ENCODE measurements at places on chromosomes 6 and 20.

DNA sequence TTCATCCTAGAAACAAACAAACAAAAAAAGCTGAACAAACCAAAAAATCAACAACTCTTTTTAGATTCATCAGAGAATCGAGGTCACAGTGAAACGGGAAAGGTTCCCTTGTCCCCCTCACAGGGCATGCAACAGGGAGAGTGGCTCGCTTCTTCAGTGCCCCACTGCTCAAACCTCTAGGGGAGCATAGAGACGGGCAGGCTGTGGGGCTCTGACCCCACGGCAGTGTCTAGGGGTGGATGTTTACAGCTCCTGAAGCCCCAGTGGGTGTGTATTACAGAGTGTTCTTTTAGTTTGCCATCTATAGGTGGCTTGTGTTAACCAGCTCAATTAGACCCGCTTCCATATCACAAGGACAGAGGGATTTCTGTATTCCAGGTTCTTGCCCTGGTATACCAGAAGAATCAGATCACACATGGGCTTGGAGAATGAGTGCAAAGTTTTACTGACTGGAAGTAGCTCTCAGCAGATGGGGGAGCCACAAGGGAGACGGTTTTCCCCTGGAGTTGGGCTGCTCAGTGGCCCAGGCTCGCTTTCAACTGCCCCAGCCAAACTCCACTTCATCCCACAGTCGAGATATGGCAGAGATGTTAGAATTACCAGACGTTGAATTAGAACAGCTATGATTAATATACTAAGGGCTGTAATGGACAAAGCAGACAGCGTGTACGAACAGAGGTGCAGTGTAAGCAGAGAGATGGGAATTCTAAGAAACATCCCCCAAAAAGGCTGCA is 192.6 kb upstream of the CST7 start:
- no peak for DNase-seq

DNA sequence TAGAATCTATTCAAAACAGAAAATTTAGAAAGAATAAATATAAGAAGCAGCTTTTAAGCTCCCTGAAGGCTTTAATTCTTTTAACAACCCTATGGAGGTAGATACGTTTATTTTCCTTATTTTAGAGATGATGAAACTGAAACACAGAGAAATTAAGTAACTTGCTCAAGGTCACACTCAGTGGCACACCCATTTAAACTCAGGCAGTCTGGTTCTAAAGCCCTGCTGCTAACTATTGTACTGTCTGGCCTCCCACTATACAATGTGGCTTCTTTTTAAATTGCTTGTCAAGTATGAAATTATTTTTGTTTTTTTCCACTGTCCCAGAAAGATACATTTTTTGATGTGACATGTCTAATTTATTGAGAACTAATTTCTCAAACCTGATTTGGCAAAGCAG is 55.7 kb downstream of the FAM217A start:
- no peak for DNase-seq

- DNase-seq, result no peak
Measured at GRCh38 chr6:53359843-53360092, 11.0 kb upstream of the ELOVL5 start.

DNA sequence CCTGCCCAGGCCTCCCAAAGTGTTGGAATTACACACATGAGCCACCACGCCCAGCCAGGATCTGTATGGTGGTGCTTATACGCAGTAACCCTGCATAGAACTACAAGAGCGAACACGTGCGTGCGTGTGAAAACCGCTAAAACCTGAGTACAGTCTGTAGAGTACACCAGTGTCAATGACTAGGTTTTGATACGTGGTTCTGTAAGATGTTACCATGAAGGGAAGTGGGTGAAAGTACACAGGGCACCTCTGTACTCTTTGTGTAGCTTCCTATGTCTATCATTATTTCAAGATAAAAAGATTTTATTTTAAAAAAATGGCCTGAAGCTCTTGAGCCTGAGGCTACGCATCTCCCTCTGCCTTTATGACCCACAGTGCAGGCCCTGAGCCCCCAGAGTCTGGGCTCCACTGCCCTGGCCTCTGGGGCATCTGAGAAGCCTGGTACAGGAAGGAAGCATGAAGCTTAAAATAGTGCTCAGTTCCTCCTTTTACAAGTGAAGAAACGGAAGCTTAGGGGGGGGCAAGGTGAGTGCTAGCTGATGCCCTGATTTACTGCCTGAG is 21.6 kb downstream of the LY86 start:
- peak; percentile 71 for DNase-seq

DNA sequence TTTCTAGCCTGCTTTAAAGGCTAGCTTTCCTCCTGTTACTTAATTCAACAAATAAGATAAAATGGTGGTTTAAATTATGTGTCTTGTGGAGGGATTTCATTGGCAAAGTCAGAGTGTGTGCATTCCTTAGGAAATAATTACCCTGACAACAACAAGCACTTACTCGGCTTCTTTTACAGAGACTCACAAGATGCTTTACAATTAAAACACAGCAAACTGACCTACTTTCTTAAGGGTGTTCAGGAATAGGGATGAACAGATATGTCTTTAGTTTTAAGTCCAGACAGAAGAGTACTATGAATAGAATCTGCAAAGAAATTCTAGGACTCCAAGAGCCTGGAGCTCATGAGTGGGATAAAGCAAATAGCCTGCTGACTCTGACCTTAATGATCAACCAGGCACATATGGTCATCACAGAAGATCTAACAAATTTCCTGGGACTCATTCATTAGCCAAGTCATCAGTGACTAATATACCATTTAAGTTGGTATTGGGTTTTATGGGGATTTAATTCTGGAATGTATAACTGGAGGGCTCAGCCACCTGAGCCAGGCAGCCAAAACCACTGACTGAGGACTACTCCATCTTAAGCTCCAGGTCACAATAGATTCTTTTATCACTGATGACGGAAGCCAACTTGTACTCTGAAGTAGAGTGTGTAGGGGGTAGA is 161.8 kb upstream of the RIMS1 start:
- no peak for DNase-seq

- no peak for DNase-seq
Measured at GRCh38 chr6:107600936-107601335, 111.0 kb downstream of the SOBP start.

GRCh38 chr6:68876792-68877493 is 241.9 kb downstream of the ADGRB3 start:
- peak; percentile 48 for DNase-seq

DNA sequence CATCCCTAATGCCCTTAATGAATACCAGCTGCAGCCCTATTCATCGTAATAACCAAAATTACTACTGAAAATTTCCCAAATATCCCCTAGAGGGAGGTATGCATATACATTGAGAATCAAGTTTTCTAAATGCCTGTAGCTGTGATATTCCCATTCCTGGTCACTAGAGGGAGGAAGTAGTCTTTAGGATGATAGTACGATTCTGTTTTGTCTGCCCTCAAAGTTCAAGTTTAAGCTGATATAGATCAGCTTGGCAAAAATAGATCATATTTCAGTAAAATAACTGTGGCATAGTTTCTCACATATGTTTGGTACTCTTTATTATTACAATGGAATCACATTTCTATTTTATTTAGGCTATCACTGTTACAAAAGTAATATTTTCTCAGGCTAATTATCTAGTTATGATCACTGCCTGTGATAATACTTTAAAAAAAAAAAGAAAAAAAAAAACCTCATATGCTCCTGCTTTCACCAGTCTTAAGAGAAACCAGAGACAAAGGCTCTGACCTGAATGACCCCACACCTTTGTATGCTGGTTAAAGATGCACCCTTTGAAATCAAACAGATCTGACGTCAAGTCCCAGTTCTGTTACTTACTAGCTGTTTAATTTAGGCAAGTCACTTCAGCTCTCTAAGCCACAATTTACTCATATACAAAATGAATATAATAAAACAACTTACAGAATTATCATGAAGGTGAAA is 11.0 kb downstream of the TSPYL1 start:
- DNase-seq, result peak; percentile 81

DNA sequence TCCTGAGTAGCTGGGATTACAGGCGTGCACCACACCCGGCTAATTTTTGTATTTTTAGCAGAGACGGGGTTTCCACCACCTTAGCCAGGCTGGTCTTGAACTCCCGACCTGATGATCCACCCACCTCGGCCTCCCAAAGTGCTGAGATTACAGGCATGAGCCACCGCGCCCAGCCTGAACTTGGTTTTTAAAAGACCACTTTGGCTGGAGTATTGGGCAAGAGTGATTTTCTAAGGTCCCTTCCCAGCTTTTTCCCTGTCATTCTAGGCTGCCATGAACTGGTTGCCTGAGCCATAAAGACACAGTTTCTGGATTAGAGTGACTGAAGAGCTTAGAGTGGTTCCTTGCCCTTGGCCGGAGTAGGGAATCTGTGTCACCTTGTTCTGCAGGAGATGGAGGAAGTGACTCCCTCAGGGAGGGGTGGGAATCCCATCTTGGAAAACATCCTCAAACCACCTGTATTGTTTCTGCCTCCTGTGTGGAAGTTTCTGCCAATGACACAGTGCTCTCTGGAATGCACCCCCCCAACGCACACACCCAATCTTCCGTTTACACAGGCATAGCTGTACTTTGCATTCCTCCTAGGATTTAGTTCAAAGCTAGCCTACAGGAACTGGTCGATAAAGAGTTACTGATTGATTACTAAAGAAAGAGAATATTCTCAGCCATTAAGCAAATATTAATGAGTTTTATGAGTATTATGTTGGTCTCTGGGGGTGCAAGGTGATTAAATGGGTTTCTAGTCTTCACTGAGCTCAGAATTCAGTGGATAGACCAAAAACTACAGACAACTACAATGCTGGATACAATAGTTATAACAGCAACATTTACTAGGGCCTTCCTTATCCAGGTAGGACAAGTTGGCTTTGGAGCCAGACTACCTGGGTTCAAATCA is 18.2 kb downstream of the BCL2L1 start:
- no peak for DNase-seq

DNA sequence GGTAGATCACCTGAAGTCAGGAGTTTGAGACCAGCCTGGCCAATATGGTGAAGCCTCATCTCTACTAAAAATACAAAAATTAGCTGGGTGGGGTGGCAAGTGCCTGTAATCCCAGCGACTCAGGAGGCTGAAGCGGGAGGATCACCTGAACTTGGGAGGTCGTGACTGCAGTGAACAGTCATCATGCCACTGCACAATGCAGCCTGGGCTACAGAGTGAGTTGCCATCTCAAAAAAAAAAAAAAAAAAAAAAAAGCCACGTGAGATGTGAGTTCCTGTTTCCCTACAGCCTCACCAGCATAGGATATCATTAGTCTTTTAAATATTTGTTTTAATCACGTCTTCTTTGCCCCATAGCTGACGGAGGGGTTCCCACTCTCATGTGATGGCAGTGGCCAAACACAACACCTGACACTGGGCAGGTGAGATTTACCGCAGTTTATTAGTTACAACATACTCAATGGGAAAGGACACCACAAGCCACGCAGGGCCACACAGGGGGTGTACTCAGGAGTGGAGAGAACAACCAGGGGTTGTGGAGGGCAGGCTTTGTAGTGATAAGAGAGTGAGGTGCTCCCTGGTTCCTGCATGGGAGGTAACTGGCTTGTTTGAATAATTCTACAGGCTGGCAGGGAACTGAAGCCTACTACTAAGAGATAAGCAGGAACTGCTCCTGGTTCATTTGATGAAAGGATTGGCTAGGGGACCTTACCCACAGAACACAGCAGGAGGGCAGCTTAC is 4.6 kb upstream of the LZTS3 start:
- DNase-seq, result peak; percentile 64

DNA sequence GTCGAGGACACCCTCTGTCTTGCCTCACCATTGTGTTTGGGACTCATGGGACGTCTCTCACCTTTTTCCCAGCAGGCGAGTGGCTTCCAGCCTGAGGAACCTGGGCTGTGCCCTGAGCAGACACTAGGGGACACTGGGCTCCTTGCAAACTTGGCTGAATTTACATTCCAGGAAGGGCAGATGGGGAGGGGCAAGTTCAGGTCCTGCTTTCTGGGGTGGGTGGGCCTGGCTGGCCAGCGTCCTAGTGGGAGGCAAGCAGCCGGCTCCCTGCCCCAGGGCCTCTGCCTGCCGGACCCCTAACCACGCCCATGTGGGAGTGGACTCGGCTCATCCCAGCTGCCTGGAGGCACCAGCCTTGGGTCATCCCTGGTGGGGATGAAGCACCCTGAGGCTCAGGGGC is 48.2 kb upstream of the MLN start:
- no peak for DNase-seq

- peak; percentile 74 for DNase-seq
Measured at GRCh38 chr6:136226027-136226673, 24.0 kb downstream of the MTFR2 start.

DNA sequence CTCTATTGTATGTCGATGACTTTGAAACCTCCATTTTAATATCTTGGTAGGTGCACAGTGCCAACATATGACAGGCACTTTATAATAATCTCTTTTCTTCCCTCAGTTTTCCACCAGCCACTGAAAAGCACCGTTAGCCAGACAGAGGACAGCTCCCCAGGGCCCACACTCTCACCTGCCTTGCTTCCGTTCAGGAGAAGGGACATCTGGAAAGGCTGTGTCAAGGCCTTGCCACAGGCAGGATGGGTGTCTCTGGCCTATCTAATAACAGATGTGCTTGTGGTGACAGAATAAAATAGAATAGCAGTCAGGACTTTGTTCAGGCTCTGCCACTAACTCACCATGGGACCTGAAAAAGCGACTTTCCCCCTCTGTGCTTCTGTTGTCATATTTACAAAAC is 75.5 kb upstream of the CCDC167 start:
- no peak for DNase-seq

DNA sequence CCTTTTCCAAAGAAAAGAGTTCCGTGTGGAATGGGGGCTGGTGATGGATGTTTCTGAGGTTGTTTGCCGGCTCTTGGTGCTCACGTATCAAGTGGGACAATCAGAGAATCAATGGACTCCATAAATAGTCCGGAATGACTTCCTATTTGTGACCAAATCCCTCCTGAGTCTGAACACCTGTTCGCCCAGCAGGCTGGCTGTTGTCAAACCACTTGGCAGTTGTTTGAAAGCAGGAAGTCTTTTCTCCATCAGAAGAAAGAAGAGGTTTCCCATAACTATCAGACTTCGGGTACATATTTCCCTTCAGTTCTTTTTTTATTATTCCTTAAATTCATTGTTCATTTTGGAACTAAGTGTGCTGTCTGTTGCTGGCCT is 154.7 kb upstream of the RIN2 start:
- no peak for DNase-seq

DNA sequence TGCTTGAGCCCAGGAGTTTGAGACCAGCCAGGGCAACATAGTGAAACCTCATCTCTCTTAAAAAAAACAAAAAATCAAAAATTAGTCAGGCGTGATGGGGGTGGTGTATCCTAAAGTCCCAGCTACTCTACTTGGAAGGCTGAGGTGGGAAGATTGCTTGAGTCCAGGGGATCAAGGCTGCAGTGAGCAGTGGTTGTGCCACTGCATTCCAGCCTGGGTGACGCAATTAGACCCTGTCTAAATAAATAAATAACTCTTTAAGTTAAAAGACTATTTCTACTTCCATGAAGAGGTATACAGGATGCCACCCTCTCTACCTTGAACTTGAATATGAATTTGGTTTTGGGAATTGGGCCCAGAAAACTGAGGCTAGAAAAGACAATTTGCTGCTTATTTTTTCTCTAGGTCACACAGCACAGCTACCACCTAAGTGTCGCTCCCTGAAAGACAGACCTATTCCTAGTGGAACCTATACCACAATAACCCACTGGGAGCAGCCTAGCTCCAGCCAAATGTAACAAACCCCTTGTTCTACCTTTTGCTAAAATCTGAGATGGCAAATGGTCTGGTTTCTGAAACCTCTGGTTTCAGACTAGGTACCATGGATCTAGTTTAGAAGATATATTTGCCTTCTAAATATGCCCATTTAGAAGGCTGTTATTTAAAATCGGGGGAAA is 35.2 kb downstream of the HMGCLL1 start:
- no peak for DNase-seq

- DNase-seq, result no peak
Measured at GRCh38 chr6:36933102-36933501, 21.4 kb upstream of the PI16 start.

GRCh38 chr6:131999545-132000146 is 48.5 kb upstream of the CCN2 start:
- DNase-seq, result no peak
